H9 (cell line): ENCODE measurements at places on chromosomes 6 and 20.

GRCh38 chr6:33924681-33925080 is 120.9 kb upstream of the MLN start:
- no peak for DNase-seq

DNA sequence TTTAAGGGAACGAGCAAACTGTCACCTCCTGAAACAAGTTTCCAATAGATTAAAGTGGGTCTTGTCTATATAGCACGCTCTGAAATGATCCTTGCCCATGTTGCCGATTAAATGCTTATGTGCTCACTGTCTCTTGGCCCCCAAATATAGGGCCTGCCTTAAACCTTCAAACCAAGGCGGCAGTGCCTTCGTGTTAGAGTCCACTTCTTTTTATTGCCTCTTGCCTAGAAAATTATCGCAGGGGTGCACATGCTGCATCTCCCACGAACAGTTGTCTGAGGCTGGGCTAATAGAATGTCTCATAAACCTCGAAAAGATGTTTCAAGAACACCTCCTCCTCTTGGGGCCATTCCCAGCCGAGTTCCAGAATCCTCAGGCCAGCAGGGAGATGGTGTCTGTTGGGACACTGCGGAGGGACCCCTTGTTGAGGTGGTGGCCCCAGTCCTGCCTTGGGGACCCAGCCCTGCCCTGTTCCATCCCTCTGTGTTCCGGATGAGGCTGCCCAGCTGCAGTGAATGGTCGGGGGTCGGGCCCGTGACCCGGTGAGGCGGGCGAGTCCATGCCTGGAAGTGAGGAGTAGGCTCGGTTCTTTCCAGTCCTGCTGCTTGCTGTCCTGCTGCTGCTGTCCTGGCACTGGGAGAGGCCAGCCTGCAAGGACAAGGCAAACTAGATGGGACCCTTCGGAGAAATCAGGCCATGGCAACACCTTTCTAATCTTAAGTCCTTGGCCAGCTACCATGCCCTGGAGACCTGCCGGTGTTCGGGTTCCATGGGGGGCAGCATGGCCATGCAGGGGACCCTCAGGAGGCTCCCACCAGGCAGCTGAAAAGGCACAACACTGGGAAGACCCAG is 34.7 kb upstream of the SLCO4A1 start:
- no peak for DNase-seq

DNA sequence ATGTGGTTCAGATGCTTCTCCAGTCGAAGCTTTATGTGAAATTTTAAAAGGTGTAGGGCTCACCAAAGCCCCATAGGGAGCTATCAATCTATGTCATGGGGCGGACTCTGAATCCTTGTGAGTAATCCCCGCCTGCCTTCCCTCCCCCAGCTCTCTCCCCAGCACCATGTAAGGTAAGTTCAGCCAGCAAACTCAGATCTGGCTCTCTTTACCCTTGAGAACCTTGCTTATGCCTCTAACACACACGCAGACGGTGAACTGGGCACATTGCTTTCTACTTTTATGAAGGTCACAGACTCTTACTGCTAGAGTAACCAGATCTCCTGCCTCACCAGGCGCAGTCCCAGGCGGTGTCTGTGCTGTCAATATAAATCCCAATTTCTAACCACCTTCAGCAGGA is 82.6 kb upstream of the CNKSR3 start:
- peak; percentile 36 for DNase-seq

DNA sequence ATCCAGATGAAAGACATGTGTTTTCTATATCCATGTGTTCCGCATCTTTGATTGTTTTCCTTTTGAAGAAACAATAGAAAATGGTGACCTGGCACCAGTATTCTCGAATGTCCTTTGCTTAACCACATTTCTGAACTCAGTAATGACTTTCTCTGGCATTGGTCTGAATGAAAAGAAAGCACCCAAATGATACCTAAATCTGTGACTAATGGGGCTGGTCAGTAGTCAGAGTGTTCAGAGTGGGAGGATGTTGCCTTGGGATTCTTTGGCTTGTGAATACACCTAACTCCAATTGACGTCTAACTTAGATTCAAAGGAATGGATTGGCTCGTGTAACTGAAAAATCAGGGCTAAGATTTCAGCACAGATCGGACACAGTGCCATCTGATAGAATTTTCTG is 27.1 kb downstream of the PARD6B start:
- DNase-seq = no peak

DNA sequence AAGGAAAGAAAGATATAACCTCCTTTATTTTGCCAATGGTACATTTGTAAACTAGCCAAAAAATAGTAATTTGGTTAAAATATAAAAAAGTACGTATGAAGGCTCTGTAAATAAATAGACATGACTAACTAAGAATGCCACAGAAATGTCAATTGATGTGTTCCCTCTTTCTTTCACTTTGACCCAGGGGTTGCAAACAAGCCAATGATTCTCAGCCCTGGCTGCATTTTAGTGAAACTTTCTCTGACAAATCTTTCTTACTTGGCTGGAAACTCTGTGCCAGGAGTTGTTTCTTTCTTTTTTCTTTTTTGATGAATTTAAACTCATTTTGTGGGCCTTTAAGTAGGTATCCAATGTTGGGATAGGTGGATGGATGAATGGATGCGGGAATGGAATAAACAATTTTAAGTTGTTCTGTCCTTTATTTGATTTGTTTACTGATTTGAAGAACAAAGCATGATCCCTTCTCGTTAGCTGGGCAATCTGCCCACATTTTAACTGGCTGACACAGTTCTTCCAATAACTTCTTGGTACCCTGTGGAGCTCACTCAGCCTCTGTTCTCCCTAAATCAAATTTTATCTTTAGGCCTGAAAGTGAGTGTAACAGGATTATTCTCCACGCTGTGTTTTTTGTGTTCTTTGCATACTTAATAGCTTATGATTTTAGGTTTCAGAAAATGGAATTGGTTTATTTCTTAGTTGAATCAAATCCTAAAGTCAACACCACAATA is 58.6 kb upstream of the GCLC start:
- DNase-seq = no peak
